Pancreas (tissue), 10 donors: ENCODE measurements at places on chromosomes 2 and 18.

- H3K27me3 ChIP-seq: no peaks in the 10 kb centered on the region
- H3K4me1 ChIP-seq: peaks cover 4% of the 10 kb centered on the region
- no peak overlapping the region for H3K27ac ChIP-seq
- H3K36me3 ChIP-seq: no peaks in the 10 kb centered on the region
- DNase-seq: no peak
Measured at GRCh38 chr18:55248495-55248894, 289.2 kb upstream of the CCDC68 start.

DNA sequence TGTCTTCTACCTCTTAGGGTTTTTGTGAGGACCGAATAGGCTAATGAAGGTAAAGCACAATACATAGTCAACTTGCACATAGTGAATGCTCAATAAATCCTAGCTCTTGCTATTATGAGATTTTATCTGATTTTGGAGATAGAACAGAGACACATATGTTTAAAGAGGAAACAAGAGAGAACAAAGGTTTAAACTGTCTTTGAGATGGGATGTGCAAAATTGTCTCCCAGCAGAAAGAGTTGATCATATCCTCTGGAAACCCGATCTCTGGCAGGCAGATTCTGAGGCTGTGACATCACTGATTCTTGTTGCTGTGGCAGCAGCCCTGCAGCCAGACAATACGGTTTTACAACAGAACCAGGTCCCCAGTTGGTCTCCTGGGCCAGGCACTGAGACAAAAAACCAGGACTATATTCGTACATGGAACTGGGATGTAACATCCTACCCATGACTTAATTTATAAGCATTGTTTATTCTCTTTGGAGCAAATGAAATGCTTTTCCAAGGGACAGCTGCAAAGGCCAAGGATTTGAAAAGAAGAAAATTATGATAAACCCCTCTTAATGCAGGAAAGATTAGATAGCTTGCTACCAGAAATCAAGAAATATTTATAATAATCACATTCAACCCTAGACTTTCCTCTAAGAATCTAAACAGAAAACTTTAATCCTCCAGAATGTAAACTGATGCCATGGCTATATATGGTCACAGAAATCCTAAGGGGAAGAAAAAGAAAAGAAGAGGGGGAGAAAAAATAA, 80.2 kb downstream of the SLC8A1 start:
- no peak for DNase-seq
- no peaks in the 10 kb centered on the region for H3K4me1 ChIP-seq
- no peaks in the 10 kb centered on the region for H3K36me3 ChIP-seq
- H3K27me3 ChIP-seq: no peaks in the 10 kb centered on the region
- H3K4me3 ChIP-seq: no peak overlapping the region

GRCh38 chr2:64634345-64635267, 19.1 kb downstream of the SERTAD2 start:
- peaks cover 4% of the 10 kb centered on the region for H3K36me3 ChIP-seq
- no peak for DNase-seq
- no peaks in the 10 kb centered on the region for H3K27me3 ChIP-seq
- H3K27ac ChIP-seq: no peak overlapping the region
- peaks cover 3% of the 10 kb centered on the region for H3K4me1 ChIP-seq

GRCh38 chr18:39845631-39846030, 2109.4 kb upstream of the PIK3C3 start:
- no peak overlapping the region for H3K4me3 ChIP-seq
- DNase-seq: no peak
- H3K27me3 ChIP-seq: no peaks in the 10 kb centered on the region
- no peaks in the 10 kb centered on the region for H3K36me3 ChIP-seq
- H3K4me1 ChIP-seq: no peaks in the 10 kb centered on the region

DNA sequence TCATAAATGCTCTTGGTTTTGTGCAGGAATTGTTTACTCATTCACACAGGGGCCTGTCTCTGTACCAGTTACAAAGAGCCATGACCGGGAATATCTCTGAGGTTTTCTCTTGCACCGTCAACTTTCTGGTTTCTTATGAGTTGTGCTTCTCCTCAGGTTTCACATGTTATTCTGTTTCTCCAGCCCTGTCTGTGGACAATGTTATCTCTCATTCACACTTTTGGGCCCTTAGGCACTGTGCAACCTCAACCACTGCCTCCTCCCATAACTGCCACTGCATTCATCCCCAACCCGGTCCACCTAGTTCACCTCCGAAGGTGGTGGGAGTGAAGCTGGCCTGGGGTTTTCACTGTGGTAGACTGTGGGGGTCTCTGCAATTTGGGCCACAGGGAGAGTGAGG, 22.5 kb upstream of the NEDD4L start:
- H3K4me1 ChIP-seq: peaks cover 20% of the 10 kb centered on the region
- no peaks in the 10 kb centered on the region for H3K27me3 ChIP-seq
- no peak for DNase-seq
- H3K4me3 ChIP-seq: no peak overlapping the region
- H3K27ac ChIP-seq: no peak overlapping the region

DNA sequence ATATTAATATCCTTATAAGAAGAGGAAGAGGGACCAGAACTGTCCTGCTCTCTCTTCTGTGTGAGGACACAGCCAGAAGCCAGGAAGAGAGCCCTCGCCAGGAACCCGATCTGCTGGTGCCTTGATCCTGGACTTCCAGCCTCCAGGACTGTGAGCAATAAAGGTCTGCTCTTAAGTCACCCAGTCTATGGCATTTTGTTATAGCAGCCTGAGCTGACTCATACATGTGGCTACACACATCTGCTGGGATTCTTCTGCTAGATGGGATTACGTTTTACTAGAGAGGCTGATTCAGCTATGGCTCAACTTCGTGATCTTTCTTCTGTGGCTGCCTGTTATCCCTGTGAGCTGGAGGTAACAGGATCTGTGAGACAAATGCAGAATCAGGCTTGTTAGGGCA, 29.6 kb downstream of the ARL4C start:
- no peaks in the 10 kb centered on the region for H3K36me3 ChIP-seq
- DNase-seq: no peak
- H3K4me1 ChIP-seq: no peaks in the 10 kb centered on the region
- H3K4me3 ChIP-seq: no peak overlapping the region
- H3K27ac ChIP-seq: no peak overlapping the region

GRCh38 chr18:10215446-10215845, 239.0 kb upstream of the APCDD1 start:
- H3K27me3 ChIP-seq: no peaks in the 10 kb centered on the region
- no peak for DNase-seq
- peaks cover 9% of the 10 kb centered on the region for H3K4me1 ChIP-seq
- H3K27ac ChIP-seq: no peak overlapping the region

- H3K27me3 ChIP-seq: no peaks in the 10 kb centered on the region
- DNase-seq: no peak
Measured at GRCh38 chr2:164388511-164388910, 232.8 kb downstream of the GRB14 start.

DNA sequence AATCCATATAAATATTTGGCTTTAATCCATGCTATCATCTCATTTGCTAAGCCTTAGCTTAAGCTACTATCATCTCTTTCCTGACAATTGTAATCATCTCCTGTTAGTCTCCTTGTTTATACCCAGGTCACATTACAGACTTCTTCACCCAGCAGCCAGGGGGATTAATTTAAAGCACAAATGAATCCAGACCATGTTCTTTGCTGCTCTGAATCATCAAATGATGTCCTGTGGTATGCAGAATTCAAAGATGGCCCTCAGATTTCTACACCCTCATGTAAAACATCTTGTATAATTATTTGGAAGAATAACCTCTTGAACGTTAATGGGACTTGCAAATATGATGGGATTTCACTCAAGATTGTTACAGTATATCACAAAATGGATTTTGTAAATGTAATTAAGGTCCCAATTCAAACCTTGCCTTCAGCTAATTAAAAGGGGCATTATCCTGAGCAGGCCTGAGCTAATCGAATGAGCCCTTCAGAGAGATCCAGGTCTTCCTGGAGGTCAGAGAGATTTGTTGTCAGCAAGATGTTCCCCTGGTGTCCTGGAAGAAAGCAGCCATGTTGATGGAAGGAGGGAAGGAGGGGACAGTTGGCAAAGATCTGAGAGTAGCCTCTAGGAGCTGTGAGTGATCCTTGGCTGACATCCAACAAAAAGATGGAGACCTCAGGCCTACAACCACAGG, 241.1 kb upstream of the MMADHC start:
- H3K4me1 ChIP-seq: no peaks in the 10 kb centered on the region
- no peak overlapping the region for H3K27ac ChIP-seq
- DNase-seq: no peak

GRCh38 chr2:211816754-211817153, 721.8 kb downstream of the ERBB4 start:
- no peak overlapping the region for H3K4me3 ChIP-seq
- DNase-seq: no peak
- no peaks in the 10 kb centered on the region for H3K36me3 ChIP-seq
- no peak overlapping the region for H3K27ac ChIP-seq
- no peaks in the 10 kb centered on the region for H3K4me1 ChIP-seq
- no peaks in the 10 kb centered on the region for H3K27me3 ChIP-seq
